ENCODE measurements at places on chromosomes 1 and 21.

- DNase-seq = peak; percentile 39
Measured at GRCh38 chr21:38506661-38507281, 8.5 kb upstream of the ERG start.

- peak; percentile 65 for DNase-seq
Measured at GRCh38 chr1:9238550-9238949, 4.0 kb downstream of the H6PD start.

- peak; percentile 45 for DNase-seq
Measured at GRCh38 chr21:42806509-42807140, 72.7 kb downstream of the WDR4 start.

- no peak for DNase-seq
Measured at GRCh38 chr1:153343811-153344717, 4.6 kb downstream of the PGLYRP4 start.

- DNase-seq = no peak
Measured at GRCh38 chr1:206900149-206900548, 2.9 kb downstream of the IL24 start.

- DNase-seq = no peak
Measured at GRCh38 chr1:204110894-204111633, 38.1 kb downstream of the SOX13 start.

DNA sequence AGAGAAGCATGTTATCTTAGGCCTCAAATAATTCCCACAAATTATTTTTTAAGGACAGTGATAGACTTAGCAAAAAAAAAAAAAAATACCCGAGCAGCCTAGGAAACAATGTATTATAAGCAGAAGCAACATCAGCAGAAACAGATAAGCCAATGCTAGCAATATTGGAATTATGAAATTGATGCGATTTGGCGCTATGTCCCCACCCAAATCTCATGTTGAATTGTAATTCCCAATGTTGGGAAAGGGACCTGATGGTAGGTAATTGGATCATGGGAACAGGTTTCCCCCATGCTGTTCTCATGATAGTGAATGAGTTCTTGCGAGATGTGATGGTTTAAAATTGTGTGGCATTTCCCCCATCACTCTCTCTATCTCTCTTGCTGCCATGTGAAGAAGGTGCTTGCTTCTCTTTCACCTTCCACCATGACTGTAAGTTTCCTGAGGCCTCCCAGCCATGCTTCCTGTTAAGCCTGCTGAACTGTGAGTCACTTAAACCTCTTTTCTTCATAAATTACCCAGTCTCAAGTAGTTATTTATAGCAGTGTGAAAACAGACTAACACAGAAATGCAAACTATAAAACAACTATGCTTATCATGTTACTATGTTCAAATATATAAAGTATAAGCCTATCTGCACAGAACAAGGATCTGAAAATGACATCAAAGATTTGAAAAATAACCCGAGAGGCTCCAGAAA, 75.6 kb upstream of the HIVEP3 start:
- DNase-seq = no peak

DNA sequence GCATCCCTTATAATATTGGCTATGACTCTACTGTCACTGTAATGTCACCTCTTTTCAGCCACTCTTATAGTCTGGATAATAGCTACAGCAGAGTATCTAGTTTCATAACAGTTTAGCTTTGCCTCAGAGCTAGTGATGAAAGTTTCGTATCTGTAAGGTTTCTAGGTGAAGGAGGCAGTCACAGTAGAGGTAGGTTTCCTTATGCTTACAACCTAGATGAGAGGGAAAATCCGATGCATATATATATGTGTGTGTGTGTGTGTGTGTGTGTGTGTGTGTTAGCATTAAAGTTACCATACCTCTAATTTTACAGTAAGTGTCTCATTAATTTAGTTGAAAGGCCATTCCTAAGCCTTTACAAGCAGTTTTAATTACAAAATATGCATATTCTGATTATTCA, 2.2 kb upstream of the TOR1AIP2 start:
- DNase-seq = no peak

DNA sequence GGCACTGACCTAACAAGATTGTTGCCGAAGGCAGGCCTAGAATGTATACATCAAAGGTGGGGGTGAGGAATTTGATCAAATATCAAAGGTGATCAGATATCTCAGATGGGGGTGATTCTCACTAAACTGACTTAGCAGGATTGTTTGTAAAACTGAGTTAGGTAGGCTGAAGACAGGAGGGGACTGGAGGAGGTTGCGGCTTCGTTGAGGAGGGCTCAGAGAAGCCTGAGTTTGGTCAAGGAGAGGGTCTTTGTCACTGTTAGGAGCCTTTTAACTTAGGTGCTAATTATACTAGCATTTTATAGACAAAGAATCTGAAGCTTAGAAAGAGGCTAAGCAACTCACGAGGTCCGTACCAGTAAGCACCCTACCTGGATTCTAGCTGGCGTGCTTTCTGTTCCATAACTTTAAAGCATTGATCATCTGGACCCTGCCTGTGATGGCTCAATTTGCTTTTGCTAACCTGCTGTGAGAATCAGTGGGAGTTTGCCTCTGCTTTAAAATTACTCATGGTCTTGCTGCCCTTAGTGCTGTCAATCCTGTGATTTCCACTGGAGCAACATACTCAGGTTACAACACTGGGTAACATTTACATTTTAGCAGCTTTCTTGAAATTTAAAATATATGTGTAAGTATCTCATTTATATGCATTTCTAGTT, 49.8 kb downstream of the ITSN1 start:
- DNase-seq = peak; percentile 60

GRCh38 chr1:205424901-205425600, 3.2 kb upstream of the LEMD1 start:
- DNase-seq = no peak

DNA sequence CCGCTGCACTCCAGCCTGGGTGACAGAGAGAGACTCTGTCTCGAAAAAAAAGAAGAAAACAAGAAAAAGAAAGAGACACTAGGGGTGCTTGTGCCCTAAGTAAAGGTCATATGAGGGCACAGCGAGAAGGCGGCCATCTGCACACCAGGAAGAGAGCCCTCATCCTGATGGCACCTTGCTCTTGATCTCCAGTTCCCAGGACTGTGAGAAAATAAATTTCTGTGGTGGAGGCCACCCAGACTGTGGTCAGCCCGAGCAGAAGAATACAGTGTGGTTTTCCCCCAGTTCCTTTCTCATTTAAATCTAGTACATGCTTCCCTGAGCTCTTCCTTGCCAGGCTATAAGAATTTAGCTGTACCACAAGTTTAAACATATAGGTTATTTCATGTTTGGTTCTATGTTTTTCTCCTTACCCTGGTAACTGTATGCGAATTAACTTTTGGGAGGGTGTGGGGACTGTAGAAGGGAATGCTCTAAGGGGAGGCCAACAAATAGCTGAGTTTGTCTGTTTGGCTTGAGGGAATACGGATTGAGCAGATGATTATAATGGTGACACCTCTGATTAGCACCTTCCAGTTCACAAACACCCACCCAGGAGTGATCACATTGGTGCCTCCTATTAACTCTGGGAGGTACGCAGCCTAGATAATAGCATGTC, 119.6 kb upstream of the ERRFI1 start:
- no peak for DNase-seq

DNA sequence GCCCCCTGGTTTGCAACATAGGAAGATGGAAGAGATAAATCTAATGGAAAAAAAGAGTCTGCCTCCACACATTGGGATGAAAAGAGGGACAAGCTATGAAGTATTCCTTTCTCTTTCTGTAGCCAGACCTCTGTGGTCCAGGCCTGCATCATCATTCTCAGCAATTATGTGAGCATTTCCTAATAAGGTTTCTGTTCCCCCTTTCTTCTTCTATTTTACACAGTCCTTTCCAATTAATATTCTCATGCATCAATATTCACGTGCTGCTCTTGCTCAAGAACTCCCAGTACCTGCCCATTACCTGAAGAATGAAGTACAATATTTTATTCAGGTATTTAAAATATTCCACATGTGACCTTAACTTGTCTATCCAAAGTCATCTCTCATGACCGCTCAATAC, 8.2 kb upstream of the SLC30A1 start:
- DNase-seq = peak; percentile 33

GRCh38 chr21:41747943-41748738, 18.7 kb downstream of the RIPK4 start:
- DNase-seq = no peak

- DNase-seq = no peak
Measured at GRCh38 chr1:4931486-4931885, 277.1 kb downstream of the AJAP1 start.

DNA sequence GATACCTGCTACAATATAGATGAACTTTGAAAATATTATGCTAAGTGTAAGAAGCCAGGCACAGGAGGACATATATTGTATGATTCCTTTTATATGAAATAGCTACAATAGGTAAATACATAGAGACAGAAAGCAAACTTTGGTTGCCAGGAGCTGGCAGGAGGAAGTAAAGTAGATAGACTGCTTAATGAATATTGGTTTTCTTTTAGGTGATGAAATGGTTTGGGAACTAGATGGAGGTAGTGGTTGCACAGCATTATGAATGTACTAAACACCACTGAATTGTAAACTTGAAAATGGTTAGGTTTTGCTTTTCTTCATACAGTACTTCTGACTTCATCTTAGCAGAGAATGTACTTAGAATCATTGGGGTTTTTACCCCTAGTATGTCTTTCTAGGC, 21.5 kb downstream of the ABCB10 start:
- no peak for DNase-seq

GRCh38 chr1:93447481-93448291, at the start of gene FNBP1L:
Gene FNBP1L, plus strand, starts transcription at chr1:93448118. Its CDS starts 164 bp downstream, at chr1:93448282.
- peak; percentile 75 for DNase-seq

- DNase-seq = peak; percentile 75
Measured at GRCh38 chr1:173329726-173330125, 122.6 kb upstream of the TNFSF4 start.

DNA sequence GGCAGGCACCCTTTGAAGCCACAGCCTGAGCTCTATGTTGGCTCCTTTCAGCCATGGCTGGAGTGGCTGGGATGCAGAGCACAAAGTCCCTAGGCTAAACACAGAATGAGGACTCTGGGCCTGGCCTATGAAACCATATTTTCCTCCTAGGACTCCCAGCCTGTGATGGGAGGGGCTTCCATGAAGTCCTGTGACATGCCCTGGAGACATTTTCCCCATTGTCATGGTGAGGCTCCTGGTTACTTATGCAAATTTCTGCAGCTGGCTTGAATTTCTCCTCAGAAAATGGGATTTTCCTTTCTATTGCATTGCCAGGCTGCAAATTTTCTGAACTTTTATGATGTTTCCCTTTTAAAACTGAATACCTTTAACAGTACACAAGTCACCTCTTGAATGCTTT, 61.3 kb downstream of the VCAM1 start:
- DNase-seq = no peak

- no peak for DNase-seq
Measured at GRCh38 chr1:82464362-82465001, 663.7 kb downstream of the ADGRL2 start.

DNA sequence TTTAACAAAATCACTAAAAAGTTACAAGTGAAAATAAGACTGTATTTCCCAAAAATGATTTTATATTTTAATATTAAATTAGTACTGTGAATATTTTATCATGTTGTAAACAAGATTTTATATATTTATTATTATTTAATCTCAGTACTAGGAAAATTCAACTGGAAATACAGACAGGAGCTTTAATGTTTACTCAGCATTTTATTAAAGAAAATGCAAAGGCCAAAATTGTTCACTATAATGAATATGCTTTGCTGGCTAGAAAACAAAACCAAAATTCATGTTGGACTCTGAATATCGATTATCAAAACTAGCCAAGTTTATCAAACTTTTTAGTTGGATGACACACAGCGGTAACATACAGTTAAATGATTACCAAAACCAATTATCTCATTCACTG, 782.3 kb downstream of the AMY1C start:
- DNase-seq = no peak

GRCh38 chr21:34736116-34736874, 67.5 kb downstream of the CLIC6 start:
- DNase-seq = no peak

GRCh38 chr1:23026568-23026967, 7.3 kb downstream of the KDM1A start:
- no peak for DNase-seq

- DNase-seq = no peak
Measured at GRCh38 chr21:45695086-45695485, 51.6 kb downstream of the PCBP3 start.

GRCh38 chr1:155932081-155932480, 2.1 kb downstream of the KHDC4 start:
- DNase-seq = no peak

DNA sequence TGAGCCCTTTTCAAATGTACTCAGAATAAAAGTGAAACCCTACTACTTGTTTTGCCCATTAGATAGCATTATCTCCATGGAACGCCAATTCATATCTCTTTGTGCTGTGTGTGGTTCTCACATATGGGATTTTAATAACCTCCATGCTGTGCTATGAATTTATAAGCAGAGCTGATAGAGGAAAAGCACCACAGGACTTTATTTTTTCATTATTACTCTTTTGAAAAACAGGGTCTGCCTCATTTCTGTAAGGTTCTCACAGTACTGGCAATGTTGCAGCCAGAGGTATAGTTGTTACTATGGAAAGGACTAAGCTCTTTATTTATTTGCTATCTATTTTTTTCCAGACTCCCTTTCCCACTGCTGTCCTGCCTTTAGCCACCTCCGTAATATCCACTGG, 313.7 kb downstream of the ST6GALNAC3 start:
- DNase-seq = no peak

- DNase-seq = peak; percentile 31
Measured at GRCh38 chr1:24349891-24350290, 30.7 kb downstream of the GRHL3 start.

GRCh38 chr1:11877074-11877473, 18.3 kb upstream of the NPPB start:
- DNase-seq = no peak

- DNase-seq = peak; percentile 84
Measured at GRCh38 chr1:46333300-46334029, 7.1 kb upstream of the NSUN4 start.
